ENCODE measurements at places on chromosomes 5 and 9. TPM values are rescaled to one million over a fixed set of nuclear protein-coding genes. Genes with fewer than 3 reads are reported as not detected.

Gene RNF14
- polyA plus RNA-seq, result 71.5 TPM

Gene IFNK
- not detected for polyA plus RNA-seq

Gene CARD6
- polyA plus RNA-seq, result 2.8 TPM

Gene PSD2
- 1.5 TPM for polyA plus RNA-seq

Gene MEGF10
- 0.76 TPM for polyA plus RNA-seq

Gene PTGDS
- 66.7 TPM for polyA plus RNA-seq

Gene IFNA21
- not detected for polyA plus RNA-seq

Gene ARSI
- 2.2 TPM for polyA plus RNA-seq
